Stimulated activated CD4-positive, alpha-beta T cell treated with anti-CD3 and anti-CD28 coated beads, Interleukin-2, amount 100 ng/mL, for 4 hours (primary cell): ENCODE measurements at places on chromosomes 1 and 21.

- DNase-seq: no peak
These were observed 69.5 kb downstream of the UBE2T start for GRCh38 chr1:202272103-202272845.

DNA sequence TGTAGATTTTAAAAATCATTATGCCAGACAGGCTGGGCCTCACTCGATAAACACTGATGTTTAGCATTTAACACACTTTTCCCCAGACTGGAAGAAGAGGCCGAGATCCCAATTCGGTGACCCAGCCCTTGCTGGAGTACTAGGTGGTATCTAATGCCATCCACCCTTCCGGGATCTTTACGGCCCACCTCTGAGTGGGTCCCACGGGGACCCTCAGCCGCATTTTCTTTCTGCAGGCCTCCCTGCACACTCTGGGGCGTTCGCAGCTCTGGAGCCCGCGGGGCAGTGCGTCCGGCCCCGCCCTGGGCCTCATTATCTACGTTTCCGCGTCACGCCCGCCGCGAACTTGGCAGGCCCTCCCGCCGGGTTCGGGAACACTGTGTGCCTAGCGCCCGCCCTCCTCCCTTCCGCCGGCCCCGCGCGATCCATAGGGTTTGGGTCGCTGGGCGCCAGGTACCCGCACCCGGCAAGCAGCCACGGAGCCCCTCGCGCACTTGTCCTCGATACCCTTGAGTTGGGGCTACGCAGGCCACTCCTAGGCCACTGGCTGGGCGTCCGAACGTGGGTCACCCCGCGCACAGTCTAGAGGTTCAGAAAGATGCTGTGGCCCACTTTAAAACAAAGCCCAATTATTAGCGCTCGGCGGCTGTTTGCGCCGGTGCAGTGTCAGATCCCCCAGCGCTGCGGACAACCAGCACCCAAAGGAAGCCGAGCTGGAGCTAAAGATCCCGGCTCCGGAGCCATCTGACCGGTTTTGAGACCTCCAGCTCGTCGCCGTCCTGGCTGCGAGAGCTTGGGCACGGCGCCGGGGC, 950 bp upstream of the EVA1C start:
- peak; percentile 34 for DNase-seq

- DNase-seq: no peak
These were observed 223.1 kb downstream of the KIF26B start for GRCh38 chr1:245377854-245378253.

- DNase-seq: no peak
These were observed 26.7 kb downstream of the COLGALT2 start for GRCh38 chr1:184010788-184011187.

DNA sequence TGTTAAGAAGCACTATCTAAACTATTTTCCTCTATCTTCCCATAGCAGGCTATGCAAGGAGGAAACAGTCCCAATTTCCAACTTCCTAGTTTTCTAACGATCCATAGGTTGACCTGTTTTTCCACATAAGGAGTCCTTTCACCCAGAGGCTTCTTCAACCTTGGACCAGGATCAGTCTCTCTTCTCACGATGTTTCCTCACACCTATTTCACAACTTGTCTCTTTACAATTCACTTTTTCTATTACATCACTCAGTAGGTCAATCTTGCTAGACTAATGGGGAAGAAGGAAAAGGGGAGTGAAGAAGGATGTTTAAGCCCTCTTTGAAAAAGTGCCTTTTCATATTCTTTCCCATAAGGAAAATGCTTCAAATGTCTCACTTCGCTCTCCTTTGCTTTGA, 15.9 kb downstream of the PALMD start:
- DNase-seq: no peak

DNA sequence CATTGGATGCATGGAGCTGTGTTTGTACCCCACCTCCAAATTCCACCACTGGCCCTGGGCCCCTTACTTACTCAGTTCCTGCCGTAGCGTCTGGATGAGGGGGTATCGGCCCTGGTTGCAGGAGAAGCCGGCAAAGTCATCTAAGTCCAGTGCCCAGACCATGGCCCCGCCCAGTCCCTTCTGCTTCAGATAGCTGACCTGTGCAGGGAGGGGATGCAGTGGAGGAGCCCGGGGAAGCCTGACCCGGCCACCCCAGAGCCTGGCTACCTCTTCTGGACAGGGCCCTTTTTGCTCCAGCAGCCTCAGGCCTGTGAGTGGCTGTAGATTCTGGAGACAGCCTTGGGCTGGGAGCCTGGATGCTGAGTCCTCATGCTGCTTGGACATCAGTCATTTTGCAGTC, 11.8 kb downstream of the CHIT1 start:
- DNase-seq: no peak

- no peak for DNase-seq
These were observed 7.4 kb downstream of the PMF1 start for GRCh38 chr1:156220226-156220625.

- no peak for DNase-seq
These were observed 40.8 kb downstream of the CDK18 start for GRCh38 chr1:205545001-205545919.

- DNase-seq: no peak
These were observed 119.1 kb downstream of the ACTL8 start for GRCh38 chr1:17874231-17874630.

- DNase-seq: no peak
These were observed 559.7 kb upstream of the CAMK1G start for GRCh38 chr1:209023790-209024189.

GRCh38 chr1:235056937-235057336, 71.7 kb downstream of the TOMM20 start:
- no peak for DNase-seq

DNA sequence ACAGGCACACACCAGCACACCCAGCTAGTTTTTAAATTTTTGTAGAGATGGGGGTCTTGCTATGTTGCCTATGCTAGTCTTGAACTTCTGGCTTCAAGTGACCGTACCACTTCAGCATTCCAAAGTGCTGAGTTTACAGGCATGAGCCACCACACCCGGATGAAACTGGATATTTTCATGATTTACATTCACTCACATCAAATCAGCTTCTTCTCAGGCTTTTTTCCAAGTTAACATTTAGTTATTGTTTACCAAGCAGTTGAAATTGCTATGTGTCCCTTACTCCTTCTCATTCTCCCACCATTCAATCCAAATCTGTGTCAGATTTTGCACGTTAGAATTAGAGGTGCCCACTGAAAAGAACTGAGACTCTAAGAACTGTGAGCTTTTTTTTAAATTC, 18.4 kb downstream of the RIT1 start:
- no peak for DNase-seq

- DNase-seq: no peak
These were observed 941 bp upstream of the TBCE start for GRCh38 chr1:235366286-235366685.

DNA sequence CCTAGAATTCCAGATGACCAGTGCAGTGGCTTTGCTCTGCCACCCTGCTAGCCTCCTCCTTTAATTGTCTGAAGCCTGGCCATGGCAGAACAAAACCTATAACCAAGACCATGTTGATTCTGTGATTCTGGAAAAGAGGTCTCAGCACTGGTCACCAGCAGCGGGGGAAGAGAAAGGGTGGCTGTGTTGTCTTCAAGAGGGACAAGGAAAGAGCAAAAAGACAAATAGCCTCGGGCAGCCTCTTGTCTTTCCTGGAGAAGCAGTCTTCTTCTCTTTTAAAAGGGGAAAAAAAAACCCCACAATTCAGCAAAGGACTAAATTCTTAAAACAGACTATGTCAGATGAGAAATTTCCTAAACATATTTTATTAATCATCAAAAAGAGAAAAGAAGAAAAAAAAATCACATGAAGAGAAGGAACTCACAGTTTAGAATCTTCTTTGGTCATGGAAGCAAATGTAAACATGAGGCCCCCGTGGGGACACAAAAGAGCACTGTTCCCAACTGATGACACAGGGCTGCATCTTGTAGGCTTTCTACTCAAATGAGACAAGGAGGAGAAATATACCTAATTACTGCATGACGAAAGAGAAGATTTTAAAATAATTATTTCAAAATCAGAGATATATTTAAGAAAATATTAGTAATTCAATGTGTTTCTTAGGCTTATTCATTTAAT, 36.3 kb upstream of the RAP1GAP start:
- DNase-seq: no peak

DNA sequence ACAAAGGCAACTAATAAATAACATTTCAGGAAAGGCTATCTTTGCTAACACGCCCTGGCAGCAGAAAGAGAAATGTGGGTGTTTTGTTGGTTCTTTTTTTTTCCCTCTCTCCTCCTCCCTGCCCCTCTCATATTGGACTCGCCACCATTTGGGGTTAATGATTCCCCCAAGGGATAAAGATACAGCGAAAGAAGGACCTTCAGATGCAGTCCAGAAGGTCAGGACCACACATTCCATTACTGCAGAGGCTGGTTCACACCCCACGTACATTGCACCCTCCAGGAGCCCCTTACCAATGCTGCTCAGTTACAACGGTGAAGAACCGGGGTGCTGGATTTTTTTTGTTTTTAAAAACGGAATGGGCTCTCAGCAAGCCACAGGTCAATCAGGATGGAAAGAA, 156.9 kb upstream of the TIAM1 start:
- DNase-seq: no peak

- peak; percentile 16 for DNase-seq
These were observed 43.2 kb downstream of the LRRC71 start for GRCh38 chr1:156963621-156964020.
